ENCODE measurements at places on chromosomes 6 and 20.

- no peak for DNase-seq
Observed at GRCh38 chr20:704726-705125, 29.1 kb upstream of the SCRT2 start.

DNA sequence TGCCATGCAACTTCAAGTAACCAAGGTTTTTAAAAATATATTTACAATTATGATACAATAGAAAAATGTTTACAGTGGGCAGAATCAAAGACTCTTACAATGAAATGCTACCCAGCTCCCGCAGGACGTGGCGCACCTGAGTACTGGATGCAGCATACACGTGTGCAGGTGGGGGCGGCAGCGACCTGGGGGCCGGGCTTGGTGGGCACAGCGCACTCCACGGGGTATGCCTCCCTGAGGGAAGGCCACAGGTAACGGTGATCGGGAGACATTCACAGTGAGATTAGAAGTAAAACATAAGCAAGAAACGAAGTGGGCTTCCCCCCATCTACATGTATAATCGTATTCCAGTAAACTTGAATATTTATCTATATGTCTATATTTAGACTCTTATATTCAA is 54.2 kb downstream of the WDR27 start:
- DNase-seq = no peak

DNA sequence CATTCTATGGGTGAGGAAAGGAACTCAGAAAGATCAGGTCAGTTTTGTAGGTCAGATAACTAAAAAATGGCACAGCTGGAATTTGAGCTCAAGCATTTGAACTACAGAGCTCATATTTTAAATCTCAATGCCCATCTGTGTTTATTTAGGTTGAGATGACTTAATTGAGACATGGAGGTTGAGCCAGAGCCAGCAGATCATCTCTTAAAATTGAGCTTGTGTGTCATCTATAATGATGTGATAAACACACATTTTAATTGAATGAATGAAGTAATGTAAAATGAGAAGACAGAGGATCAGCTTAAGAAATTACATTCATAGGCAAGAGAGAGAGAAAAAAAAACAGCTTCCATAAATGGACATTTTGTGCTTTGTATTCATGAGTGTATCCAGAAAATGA is 3.7 kb downstream of the MANEA start:
- DNase-seq = no peak

- DNase-seq = no peak
Observed at GRCh38 chr20:62479156-62479555, 3.4 kb upstream of the GATA5 start.

DNA sequence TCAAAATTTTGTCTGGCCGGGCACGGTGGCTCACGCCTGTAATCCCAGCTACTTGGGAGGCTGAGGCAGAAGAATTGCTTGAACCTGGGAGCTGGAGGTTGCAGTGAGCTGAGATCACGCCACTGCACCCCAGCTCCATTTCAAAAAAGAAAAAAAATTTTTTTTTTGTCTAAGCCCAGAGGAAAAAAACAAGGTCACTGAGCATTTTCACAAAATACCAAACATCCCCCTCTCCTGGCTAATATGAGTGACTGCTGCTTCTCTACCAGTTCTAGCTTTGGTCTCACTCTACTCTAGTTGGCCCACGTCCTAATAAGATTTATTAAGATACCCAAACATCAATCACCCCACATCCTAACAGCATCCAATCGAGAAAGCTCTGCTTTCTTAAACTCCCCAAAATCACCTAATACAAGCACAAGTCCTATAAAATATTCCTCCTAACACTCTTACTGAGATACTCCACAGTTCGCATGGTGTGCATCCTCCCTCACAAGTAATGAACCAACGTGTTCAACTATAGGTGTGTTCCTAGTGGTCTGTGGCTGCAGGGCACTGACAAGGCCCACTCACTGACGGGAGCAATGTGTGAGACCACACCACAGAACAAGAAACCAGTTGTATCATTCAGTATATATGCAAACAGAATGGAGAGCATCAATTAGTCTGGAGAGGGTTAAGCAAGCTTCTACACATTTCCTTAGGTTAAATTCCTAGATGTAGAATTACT is 64.2 kb downstream of the FKBP5 start:
- no peak for DNase-seq

- peak; percentile 15 for DNase-seq
Observed at GRCh38 chr20:17530716-17531664, at the start of gene BFSP1. TSS of gene BFSP1 (minus strand) at chr20:17531379. CDS start at chr20:17531329, 50 bp downstream.

DNA sequence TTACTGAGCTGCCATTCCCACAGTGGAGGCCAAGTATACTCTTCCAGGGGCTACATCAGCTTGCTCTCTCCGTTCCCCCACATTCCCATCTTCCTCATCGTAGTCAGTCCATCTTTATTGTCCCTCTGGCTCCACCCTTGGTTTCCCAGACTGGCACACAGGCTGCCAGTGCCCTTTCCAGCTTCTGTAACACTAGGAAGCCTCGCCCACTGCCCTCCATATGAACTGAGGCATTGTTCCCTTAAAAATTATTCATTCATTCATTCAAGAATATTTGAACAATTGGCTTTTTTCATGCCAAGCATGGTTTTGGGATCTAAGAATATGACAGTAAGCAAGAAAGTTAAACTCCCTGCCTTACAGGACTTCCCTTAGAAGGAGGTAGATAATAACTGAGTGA is 14.3 kb downstream of the ROS1 start:
- no peak for DNase-seq

GRCh38 chr6:43123461-43124314 is 47.4 kb upstream of the SRF start:
- DNase-seq = no peak

DNA sequence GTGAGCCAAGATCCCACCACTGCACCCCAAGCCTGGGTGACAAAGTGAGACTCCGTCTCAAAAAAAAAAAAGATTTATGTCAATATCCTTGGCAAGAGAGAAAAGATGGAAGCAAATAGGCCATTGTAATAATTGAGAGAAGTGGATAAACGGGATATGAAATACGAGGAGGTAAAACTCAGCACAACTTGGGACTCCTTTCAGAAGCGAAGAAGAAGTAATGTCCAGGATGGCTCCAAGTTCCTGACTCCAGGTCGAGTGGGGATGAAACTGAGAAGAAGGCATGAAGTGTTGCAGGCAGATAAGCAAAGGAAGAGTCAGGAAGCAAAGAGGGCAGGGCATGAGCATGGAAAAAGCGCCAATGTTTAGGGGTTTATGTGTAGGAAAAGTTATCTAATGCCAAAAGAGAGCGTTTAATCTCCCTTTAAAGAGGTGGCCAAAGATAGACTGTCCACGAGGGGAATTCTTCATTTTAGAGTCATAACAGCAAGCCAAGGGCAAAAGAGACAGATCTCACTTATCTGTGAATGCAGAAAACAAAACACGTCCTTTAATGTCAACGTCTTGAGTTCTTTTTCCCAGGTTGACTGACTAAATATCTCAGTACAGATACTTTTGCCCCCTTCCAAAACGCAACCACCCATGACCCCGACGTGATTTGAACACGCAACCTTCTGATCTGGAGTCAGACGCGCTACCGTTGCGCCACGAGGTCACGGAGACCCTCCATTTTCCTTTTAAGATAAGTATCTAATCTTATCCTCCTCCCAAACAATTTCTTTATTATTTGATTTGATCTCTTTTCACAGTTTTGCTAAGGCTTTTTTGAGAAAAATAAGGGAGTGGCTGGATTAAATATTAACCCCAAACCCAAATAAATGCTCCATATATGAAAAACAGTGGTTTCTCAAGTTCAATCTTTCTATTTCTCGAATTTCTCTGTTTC is 46.3 kb upstream of the BTN3A2 start:
- no peak for DNase-seq

DNA sequence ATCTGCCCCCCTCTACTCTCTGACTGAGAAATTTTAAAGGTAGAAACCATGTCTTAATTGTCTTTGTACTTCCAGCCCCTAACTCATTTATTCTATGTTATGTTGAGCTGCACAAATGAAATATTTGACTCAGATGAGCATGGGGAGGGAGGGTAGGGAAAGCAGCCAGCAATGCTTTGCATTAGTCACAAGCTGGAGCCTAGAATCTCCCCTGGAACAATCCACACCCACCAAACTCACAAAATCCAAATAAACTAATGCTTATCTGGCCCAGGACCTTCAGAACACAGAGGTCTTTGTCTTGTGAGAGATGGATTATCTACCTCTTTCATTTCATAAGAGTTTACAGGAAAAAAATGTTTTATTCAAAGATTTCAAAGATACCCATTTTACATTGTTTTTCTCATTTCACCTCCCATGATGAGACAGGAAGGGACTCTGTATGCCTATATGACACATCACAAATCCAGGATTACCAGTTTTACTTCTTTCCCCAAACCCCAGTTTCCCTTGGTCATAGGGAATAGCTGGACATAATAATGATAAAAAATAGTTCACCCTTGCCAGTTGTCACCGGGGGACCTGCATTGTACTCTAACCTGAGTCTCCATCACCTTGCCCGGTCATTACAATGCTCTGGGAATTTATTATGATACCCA is 466.9 kb downstream of the KIF16B start:
- DNase-seq = no peak

GRCh38 chr6:109662192-109662591 is 28.8 kb downstream of the AK9 start:
- DNase-seq = no peak

DNA sequence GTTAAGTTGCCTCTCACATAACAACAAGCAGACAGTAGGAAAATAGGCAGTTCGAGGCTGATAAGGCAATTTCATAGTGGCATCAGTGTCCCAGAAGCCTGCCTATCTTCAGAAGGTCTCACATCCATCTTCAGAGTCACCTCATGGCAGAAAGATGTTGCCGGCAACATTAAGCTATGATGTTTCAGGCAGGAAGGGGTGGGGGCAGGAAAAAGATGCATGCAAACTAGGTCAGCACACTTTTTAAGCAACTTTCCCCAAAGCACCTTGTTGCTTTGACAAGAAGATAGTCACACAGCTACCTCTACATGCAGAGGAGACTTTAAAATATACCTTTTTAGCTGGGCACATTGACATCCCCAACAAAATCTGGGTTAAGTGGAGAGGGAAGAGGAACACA is 43.2 kb upstream of the SMIM8 start:
- no peak for DNase-seq

DNA sequence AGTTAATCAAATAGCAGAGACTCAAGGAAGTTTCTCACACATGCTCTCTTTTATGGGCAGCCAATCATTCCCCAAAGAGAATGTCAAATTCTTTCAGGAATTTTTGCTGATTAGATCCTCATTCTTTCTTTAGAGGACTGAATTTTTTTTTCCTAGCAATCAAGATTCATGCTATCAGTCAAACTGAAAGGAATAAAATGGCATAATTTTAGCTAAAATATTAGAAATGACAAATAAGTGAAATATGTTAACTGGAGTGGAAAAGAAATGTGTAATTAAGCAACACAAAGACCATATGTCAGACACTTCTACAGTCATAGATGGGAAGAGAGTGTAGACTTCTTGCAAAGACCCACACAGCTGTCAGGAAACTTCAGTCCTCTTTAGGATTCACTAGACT is 242.3 kb upstream of the RNF217 start:
- DNase-seq = no peak

- DNase-seq = no peak
Observed at GRCh38 chr6:73388433-73388799, 6.2 kb upstream of the DDX43 start.

DNA sequence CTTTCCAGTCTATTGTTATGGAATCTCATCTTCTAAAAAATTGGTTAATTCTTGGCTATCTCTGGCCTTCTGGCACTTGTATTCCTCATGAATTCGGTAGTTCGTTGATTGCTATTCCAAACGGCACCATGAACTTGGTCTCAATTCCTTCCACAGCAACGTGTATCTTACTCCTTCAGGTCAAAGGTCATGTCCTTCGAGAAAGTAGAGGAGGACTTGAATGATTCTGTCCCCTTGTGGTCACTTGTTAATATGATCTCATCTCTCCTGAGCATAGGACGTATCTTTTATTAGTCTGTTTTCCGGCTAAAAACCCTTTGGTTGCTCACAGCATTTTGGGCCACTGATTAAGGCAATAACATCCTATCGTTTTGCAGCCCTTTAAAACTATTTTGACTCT is 9.4 kb downstream of the TLDC2 start:
- DNase-seq = no peak

DNA sequence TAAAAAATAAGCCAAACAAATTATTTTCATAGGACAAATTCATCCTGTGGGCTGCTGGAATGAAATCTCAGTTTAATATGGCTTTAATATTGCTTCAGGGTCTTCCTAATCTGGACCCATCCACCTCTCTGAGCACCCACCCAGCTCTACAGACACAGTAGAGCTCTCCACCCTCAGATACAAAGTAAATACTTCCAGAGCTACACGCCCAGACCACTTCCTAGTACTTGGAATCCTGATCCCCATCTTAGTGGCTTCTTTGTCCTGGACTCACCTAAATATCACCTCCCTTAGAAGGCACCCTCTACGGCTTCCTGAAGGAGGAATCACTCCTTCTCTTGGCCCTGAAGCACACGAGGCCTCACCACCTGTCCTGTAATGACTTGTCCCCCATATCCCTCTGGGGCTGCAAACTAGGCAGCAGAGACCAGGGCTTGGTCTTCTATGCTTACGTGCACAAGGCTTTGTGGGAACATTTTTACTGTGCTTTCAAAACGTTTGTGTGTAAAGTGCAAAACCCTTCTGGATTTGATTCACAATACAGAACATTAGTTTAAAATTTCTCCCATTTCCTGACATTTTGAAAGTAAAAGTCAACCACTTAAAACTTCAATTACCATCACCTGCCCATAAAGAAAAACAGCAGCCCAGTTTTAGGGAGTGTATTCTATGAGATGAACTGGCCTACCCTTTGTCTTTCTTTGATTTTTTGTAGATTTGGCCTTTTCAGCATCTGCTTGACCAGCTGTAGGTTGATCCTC is 2.4 kb downstream of the CTCFL start:
- DNase-seq = no peak

DNA sequence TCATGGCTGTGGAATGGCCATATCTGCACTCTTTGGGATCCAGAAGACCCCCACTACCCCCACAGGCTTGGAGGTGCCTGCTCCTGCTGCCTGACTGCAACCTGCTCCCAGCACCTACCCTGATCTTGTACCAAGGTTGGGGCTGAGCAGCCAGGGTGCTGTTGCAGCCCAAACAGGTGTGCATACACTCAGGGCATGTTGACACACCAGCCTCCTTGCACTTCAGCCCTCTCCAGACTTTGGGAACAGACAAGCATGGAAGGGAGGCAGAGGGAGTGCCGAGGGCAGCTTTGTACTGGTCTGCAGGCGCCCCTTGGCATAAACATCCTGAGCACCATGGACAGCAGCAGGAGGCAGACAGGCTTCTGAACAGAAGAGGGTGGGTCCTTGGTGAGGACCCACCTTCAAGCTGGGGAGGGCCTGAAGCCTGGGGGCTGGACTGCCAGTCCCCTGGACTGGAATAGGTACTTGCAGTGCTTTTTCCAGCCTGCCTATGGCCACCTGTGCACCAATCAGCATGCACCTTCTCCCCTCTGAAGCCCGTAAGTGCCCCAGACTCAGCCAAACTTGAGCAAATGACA is 1675.8 kb downstream of the HACE1 start:
- DNase-seq = no peak

All from naive B cell (primary cell).